Stimulated activated naive CD8-positive, alpha-beta T cell treated with anti-CD3 and anti-CD28 coated beads, Interleukin-15, amount 100 ng/mL, for 72 hours (primary cell): ENCODE measurements at places on chromosomes 4 and X.

GRCh38 chr4:181424362-181425016 lies 818.7 kb upstream of the TENM3 start:
- DNase-seq = no peak

DNA sequence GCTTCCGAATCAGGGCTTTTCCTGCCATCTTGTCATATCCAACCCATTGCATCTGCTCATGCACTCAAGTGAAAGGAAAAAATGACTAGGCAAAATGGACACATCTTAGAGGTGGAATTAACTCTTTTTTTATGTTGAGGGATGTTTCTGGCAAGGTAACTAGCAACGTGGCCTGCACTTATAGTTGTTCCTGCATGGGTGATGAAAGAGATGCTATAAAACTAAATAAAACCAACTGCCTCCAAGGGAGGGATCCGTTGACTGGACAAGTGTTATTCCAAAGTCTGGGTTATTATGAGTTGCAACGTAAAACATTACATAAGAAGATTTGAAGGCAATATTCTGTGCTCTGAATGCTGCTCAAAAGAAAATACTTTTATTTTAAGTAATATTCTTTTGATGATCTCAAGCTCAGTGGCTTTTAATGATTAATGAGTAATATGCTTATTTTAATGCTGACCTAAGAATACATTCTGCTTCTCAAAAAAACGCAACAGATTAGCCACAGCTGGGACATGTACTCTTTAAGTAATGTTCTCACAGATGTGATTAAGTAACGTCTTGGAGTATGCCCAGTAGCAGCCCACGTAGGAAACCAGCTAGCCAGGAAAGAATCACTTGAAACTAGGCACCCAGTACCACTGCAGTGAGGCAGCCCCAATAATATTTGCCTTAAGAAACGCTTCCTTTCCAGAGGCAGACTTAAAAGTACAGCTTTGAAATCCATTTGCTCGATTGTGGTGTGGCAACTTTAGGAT lies 27.4 kb downstream of the KLF3 start:
- DNase-seq = no peak

- no peak for DNase-seq
Measured at GRCh38 chrX:23954396-23954795, 46.6 kb downstream of the CXorf58 start.

DNA sequence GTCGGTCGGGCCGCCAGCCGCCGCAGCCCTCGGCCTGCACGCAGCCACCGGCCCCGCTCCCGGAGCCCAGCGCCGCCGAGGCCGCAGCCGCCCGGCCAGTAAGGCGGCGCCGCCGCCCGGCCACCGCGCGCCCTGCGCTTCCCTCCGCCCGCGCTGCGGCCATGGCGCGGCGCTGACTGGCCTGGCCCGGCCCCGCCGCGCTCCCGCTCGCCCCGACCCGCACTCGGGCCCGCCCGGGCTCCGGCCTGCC lies 213 bp downstream of the NFKB1 start:
- no peak for DNase-seq

DNA sequence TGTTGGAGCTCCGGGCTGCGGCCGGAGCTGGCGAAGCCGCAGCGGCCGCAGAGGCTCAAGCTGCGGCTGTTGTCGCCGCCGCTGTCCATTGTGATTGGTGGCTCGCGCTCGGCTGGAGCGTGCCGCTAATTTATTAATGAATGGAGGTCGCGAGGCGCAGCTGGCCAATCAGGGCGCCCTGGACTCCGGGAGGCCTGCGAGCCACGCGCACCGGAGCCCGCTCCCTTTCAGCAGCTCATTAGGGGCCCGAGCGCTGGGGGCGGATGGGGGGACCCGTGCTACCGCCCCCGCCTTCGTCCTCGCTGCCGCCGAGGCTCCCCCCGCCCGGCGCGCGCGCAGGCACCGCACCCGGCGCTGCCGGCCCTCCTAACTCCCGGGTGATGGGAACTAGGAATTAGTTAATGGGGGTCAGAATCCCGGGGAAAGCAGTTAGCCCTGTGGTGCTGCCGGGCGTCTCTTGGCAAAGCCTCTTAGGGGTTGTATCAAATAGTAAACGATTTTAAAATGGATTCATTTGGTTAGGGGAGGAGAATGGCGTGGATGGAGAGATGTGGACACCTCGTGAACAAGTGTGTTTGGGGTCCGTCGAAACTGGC lies 589 bp upstream of the NEUROG2 start:
- no peak for DNase-seq

GRCh38 chr4:88585917-88586316 lies 6.4 kb upstream of the HERC3 start:
- no peak for DNase-seq

- DNase-seq = no peak
Measured at GRCh38 chr4:52883183-52883621, 21.1 kb downstream of the RASL11B start.

DNA sequence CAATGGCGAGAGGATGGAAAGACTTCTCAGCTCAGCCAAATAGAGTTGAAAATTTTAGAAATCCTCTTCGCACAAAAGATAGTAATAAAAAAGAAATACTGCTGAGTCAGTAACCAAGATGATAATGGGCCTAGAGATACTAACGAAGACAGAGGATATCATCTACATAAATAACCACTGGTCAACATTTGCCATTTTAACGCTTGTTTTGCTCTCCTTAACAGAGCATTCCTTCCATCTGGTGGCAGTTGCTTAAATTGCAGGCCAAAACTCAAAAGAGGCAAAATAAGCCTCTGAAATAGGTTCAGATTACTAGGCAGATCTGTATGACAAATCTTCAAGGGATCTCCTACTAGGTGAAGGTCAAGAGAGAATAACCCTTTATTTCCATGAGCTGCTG lies 51.7 kb upstream of the MCF2 start:
- DNase-seq = no peak

DNA sequence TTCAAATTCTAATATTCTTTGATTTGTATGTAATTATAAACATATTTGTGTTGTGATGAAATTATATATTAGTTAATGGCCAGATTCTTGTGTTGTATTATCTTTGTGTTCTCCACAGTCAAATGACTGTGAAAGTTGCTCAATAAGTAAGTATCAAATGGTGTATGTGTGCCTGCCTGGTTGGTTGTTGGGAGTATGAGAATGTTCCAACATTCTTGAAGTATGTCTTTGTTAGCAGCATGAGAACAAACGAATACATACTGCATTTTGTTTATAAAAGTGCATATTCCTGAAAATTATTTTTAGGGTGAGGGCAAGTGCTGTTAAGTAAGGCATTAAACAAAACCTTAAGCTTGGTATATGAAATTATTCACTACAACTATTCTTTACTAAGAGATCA lies 16.2 kb downstream of the ARHGEF38 start:
- DNase-seq = no peak

DNA sequence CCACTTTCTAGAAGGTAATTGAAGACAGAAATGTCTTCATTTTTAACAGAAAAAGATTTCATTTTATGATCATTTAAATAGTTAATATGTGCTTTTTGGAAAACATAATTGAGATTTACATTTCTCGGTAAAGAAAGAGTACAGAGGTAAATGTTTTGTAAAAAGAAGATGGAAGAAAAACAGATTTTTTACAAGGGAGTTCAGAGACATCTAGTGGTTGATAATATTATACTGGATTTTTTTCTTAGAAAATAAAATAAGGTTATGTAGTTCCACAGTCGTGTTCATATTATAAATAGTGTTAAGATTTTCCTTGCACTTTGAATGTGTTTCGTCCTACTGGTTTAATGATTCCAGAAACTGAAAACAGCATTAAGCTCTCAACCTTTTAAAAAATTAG lies 60.6 kb downstream of the SMARCA1 start:
- no peak for DNase-seq

- no peak for DNase-seq
Measured at GRCh38 chr4:86910820-86911684, 18.8 kb upstream of the C4orf36 start.

DNA sequence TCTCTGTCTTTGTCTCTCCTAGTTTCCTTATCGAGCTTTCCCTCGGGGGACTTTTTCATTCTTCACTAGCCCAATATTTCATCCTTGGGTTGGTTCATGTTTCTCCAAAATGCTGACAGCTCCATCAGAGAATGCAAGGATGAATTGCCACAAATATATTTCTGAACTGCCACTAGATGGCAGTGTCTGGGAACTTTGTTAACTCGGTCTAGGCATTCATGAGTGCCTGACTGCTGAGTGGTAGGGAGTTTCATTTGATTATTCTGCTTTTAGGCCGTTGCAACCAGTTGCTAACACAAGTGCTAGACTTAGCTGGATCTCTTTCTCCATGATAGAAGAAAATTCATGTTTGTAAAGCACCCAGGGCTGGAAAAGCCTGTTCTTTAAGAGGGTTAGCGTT lies 73.5 kb upstream of the RAP2C start:
- DNase-seq = no peak

GRCh38 chr4:187103351-187103750 lies 379.7 kb upstream of the FAT1 start:
- no peak for DNase-seq

DNA sequence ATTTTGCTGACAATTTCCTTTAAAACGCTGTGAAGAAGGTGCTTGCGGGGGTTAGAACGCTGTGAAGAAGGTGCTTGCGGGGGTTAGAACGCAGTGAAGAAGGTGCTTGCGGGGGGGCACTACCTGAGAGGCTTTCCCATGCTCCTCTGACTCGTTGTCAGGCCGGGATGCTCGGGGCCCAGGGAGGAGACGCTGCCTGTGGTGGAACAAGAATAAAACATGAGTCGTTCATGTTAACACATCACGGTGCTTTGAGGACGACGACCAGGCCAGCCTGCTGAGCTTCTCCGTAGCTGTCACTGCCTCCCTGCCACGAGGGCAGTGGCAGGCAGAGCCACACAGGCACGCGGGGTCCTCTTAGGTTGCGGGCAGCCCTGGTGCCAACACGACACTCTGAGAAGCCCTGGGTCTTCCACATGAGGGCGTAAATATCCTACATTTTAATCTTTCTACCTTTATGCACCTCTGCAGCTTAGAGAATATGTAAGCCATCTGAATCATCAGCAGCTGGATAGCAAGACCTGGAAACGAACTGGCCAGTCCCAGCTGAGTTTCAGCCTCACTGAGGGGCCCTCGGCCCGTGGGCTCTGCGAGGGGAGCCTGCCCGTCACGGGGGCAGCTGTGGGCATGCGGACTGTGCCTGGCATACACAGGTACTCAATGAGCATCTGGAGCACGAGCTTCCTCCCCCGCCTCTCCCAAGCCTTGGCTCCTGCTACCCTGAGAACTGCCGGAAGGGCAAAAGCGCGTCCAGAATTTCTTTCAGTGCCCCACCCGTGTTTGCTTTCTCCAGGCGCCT lies 47.0 kb downstream of the FGFRL1 start:
- DNase-seq = no peak

DNA sequence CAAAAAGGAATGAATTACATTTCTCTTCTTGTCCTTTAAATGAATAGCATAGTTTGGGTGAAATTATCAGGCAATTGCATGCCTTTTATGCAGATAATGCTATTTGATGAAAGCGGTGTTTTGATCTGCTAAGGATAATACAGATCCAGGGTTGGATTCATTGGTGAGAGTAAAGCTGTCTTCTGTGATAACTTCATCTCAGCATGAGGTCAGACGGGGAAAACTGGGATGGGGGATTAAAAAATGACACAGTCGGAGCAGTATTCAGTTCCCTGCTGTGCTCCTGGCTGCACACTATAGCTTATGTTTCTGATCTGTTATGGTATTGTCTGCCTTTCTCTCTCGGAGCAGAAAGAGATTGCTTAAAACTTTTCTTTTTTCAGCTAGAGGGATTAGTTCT lies 105.9 kb upstream of the TENM3 start:
- no peak for DNase-seq

DNA sequence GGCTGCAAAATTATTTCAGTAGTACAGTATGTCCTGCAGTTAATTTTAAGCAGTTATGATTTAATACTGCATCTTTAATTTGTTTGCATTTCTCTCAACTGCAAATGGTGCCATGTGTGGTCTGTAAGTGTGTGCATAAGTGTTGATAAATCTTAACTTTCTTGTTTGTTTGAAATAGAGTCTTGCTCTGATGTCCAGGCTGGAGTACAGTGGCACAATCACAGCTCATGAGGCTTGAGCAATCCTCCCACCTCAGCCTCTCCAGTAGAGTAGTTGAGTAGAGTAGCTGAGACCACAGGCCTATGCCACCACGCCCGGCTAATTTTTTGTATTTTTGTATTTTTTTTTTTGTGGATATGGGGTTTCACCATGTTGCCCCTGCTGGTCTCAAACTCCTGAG lies 322.5 kb upstream of the NR3C2 start:
- DNase-seq = no peak

DNA sequence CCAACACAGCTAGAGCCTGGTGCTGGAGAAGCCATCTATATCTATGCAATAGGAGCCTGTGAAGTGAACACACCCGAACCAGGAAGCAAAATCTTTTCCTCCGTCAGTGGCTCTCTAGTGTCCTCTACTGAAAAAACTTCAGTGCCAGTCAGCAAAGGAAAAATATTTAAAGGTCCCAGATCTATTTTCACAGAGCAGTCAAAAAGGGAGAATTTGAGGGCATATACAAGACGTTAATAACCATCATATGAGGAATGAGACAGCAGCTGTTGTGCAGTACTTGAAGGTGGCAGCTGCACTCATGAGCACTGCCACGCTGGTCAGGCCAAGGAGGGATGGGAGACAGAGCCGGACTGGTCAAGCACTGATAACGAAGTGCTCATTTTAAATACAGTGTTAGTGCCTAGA lies 14.4 kb downstream of the MCUB start:
- no peak for DNase-seq

GRCh38 chr4:117429061-117429460 lies 343.7 kb upstream of the TRAM1L1 start:
- DNase-seq = no peak

DNA sequence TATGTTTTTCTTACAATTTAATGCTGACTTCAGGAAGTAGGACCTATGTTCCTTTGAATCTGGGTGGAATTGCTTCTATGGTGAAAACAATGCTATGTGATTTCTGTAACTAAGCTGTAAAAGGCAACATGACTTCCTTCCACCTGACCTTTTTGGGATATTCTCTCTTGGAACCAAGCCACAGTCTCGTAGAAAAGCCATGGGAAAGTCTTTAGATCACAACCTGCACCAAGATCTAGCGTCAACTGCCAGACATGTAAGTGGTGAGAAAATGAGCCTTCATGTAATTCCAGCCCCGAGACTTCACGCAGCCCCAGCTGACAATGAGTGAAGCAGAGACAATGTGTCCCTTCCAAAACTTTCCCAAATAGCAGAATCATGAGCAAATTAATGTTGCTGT lies 297.0 kb upstream of the DCAF8L1 start:
- no peak for DNase-seq
